Muscle of leg (tissue), 16 donors: ENCODE measurements at places on chromosomes 6 and 20. TPM values are rescaled to one million over a fixed set of nuclear protein-coding genes. Genes with fewer than 3 reads are reported as not detected.

Gene TCF21
- under 0.01 TPM for total RNA-seq

Gene CALHM5
- total RNA-seq: 3.7 TPM

Gene C20orf202
- 0.35 TPM for total RNA-seq

Gene BPIFB2
- total RNA-seq: not detected
